HCT116 (cell line): ENCODE measurements at places on chromosomes 5 and 9. TPM values are rescaled to one million over a fixed set of nuclear protein-coding genes. Genes with fewer than 3 reads are reported as not detected.
A peak's percentile ranks its signal among the peaks of the same experiment; 100 is the strongest.

GRCh38 chr5:54017580-54017979 is 292.8 kb downstream of the ARL15 start:
- DNase-seq: no peak

- no peak for DNase-seq
Observed at GRCh38 chr5:78273436-78273835, 21.1 kb downstream of the AP3B1 start.

- peak; percentile 23 for DNase-seq
Observed at GRCh38 chr9:97895695-97896332, 26.5 kb downstream of the TRMO start.

- DNase-seq: no peak
Observed at GRCh38 chr9:88936668-88937067, 54.6 kb upstream of the S1PR3 start.

DNA sequence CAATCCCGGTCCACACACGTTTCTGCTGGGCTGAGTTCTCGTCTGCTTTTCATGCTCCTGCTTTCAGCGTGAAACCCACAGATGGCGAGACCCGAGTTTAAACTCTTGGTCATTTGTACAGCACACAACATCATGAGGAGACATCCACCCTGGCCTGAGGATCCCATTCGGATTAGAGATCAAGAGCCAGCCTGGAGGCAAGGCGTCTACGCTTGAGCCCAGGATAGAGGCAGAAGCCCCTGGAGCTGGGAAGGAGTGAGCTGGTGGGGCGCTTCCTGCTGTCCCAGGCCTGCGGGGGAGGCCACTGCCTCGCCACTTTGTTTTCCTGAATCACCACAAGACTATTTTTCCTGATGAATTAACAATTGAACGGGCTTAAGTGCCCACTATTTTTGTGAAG is 281.9 kb upstream of the IRX4 start:
- DNase-seq: no peak

GRCh38 chr5:79990598-79991507 is at the start of gene MTX3:
MTX3 (minus strand) TSS chr5:79991262; CDS start chr5:79991238, 24 bp downstream.
- peak; percentile 61 for DNase-seq

GRCh38 chr9:70222354-70222753 is 36.4 kb upstream of the SMC5 start:
- no peak for DNase-seq

GRCh38 chr5:53083927-53084326 is 25.6 kb downstream of the MOCS2 start:
- no peak for DNase-seq

- no peak for DNase-seq
Observed at GRCh38 chr9:135989722-135990467, 28.7 kb upstream of the UBAC1 start.

DNA sequence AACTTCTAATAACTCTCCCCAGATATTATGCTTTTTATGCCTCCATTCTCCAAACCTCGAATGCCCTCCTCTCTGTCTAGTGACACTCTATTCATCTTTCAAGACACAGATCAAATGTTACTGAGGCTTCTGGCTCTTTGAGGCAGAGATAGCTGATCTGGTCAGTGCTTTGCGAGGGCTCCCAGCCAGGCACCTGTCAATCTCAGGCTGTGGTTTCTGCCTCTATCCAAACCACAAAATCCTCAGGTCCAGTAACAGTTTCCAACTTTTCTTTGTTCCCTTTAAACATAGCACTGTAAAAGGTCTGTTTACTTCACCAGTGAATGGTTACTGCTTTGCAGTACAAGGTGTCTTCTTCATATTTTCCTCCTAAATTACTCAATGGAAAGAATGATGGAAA is 11.5 kb upstream of the STK32A start:
- DNase-seq: no peak

- no peak for DNase-seq
Observed at GRCh38 chr5:1055896-1056610, 47.5 kb downstream of the NKD2 start.

GRCh38 chr5:72141440-72142355 is 34.4 kb downstream of the MAP1B start:
- DNase-seq: no peak

DNA sequence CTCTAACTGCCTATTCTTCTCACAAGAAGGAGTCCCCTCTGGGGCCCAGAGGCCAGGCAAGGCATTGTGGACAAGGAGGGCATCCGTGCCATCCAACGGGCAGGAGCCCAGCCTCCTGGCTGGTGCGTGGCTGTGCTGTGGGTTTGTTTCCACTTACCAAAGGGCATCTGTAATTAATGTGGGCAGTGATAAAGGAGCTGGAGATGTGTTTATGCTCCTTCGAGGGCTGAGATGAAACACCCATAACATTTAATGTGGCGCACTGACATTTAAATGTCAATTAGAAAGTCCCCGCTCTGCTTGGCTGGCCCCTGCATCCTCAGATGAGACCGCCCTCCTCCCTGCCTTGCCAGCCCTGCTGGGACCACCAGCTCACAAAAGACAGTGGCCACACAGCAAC is 57.1 kb downstream of the KCNIP1 start:
- DNase-seq: no peak

GRCh38 chr9:21598749-21599148 is 116.6 kb upstream of the IFNE start:
- no peak for DNase-seq

GRCh38 chr9:129436751-129437625 is 183.9 kb downstream of the C9orf50 start:
- DNase-seq: no peak

GRCh38 chr9:132460240-132460639 is 50.2 kb downstream of the CFAP77 start:
- DNase-seq: no peak

GRCh38 chr9:122346478-122347347 is 24.1 kb upstream of the PTGS1 start:
- no peak for DNase-seq

DNA sequence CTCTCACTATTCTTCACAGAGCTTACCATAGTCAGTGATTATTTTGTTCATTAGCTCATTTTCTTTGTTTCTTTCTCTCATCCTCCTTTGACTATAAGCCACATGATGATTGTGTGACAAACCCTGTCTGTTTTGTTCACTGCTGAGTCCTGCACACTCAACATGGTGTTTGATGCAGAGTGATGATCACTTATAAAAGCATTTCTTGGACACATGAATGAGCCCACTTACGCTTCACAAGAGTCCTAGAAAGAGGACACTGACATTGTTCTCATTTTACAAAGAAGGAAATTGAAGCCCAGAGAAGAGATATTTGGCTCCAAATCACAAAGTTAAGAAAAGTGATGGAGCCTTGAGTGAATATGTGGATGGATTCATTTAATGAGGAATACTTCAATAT is 13.4 kb downstream of the ABLIM3 start:
- DNase-seq: no peak

- DNase-seq: no peak
Observed at GRCh38 chr5:118007262-118007661, 981.1 kb downstream of the DTWD2 start.

DNA sequence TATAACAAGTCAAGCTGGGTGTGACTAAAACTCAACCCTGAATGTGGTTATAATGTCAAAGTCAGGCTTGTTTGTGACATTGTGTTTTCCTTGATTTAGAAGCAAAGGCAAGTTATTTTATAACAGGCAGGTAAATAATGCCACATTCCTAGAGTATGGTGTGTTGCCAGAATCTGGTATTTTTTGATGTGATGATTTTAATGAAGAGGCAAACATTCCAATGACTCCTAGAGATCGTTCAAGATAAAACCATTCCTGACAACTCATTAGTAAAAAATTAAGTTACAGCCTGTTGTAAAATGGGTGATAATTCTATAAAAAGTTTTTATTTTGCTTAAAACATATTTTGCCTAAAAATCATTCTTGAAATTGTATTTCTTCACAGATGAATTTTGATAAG is 60.0 kb downstream of the RAB14 start:
- DNase-seq: no peak

GRCh38 chr5:41768692-41769091 is 101.5 kb downstream of the OXCT1 start:
- DNase-seq: no peak

GRCh38 chr9:120579139-120580050 is 572 bp downstream of the CDK5RAP2 start:
- DNase-seq: no peak

DNA sequence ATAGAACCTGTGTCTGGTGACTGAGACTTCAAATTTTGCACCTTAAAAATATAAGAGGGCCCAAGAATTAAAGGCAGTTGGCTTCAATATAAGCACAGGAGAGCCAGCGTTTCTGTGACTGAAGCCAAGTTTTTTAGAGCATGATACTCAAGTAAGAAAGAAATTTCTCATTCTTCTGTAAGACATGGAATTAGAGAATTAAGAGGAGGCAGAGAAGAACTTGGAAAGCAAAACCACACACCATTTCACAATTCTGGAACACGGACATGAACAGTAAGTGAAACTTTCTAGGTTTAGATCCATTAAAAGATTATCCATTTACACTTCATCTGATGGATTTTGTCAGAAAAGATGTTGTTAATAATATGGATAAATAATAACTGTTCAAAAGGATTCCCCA is 8.9 kb upstream of the AGXT2 start:
- no peak for DNase-seq

Gene LCN2
- total RNA-seq: 9.2 TPM

Gene NMRK1
- 7.8 TPM for total RNA-seq

Gene MARVELD2
- 21.6 TPM for total RNA-seq

Gene TNIP1
- 46.0 TPM for total RNA-seq

Gene SPRY4
- 112 TPM for total RNA-seq

Gene SOX30
- total RNA-seq: 0.27 TPM

Gene CTXN3
- not detected for total RNA-seq

Gene MAMDC2
- 1.2 TPM for total RNA-seq

Gene PCDHB7
- total RNA-seq: not detected

Gene FOXI1
- total RNA-seq: not detected

Gene FBP1
- 0.42 TPM for total RNA-seq

Gene PCDHGA11
- 0.39 TPM for total RNA-seq
